ENCODE measurements at places on chromosomes 7 and 10.

DNA sequence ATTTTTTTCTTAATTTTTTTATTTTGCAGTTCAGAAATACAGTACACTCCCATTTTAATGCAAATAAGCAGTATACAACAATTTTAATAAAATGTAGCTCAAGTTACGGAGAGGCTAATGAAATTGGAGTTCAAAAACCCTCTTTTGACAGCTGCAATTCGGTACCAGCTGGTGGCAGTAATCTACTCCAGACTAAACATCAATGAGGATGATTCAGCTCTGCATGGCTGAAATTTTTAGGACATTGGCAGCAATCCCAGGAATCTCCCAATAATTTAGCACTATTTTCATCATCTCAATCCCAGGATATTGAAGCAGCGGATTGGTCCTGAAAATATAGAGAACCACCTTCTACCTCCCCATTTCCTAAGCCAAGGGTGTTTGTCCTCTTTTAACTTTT lies 278.8 kb downstream of the CACNA2D1 start:
- H3K4me3 ChIP-seq: no peak overlapping the region
- no peak overlapping the region for H3K27ac ChIP-seq
- DNase-seq: no peak
- H3K4me1 ChIP-seq: no peaks in the 10 kb centered on the region

DNA sequence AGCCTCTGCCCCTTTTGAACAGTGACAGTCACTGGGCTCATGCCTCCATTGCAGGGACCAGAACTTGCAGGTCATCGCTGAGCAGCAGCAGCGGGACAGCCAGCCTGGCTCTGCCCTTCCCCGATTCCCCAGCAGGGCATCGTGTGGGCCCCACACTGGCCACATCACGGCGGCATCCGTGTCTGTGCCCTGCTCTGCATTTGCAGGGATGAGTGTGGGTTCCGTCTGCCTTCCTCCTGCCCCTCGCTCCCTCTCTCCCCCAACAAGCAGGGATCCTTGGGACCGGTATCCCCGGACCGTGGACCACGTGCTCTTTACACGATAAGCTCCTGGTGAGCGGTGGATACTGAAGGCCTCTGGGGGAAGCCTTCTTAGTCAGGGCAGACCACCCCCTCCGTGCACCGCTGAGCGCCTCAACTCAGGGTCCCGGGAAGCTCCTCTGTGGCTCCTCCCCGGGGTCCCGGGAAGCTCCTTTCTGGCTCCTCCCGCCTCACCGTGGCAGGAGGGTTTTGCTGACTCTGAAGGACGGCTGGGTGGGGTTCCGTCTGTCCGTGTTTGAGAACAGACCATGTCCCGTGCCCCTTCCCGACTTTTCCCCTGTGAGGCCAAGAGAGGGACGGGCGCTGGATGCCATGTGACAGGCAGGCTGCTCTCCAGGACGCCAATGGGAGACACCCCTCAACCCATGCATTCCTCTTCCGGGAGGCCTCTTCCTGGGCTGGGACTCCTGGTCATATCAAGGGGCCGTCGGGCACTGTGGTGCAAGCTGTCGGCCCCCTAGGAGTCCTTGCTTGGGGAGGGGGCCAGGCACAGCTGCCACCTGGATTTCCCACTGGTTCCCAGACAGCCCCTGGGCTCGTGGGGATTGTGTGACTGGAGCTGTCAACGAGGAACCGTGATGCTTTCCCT lies 23.5 kb upstream of the NKX6-2 start:
- DNase-seq: no peak
- H3K4me1 ChIP-seq: no peaks in the 10 kb centered on the region
- no peaks in the 10 kb centered on the region for H3K27me3 ChIP-seq

DNA sequence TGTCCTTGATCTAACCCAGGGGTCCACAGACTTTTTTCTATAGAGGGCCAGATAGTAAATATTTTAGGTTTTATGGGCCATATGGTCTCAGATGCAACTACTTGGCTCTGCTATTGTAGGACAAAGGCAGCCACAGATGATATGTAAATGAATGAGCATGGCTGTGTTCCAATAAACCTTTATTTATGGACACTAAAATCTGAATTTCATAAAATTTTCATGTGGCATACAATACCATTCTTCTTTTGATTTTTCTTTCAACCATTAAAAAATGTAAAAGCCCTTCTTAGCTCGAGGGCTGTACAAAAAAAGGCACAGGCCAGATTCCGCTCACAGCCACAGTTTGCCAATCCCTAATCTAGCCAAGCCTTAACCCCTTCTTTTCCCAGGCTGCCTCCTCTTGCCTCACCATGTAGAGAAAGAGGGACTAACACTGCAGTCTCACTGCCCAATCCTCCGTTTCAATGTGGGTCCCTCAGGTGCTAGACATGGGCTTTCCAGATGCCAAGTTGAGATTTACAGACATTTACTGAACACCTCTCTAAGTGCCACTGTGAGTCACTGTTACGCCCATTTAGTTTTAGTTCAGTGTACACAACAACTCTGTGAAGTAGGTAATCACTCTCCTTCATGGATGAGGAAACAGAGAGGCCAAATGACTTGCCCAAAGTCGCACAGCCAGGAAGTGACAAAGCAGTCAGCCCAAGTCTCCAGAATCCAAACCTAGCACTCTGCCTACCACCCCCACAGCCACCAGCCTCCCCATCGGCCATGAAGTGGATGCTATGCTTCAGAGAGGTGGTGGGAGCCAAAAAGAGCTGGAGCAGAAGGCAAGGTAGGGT lies 132.6 kb upstream of the PDLIM1 start:
- no peaks in the 10 kb centered on the region for H3K27me3 ChIP-seq
- H3K4me3 ChIP-seq: no peak overlapping the region

GRCh38 chr10:69073736-69074364 lies 14.1 kb upstream of the SRGN start:
- no peak overlapping the region for H3K4me3 ChIP-seq
- DNase-seq: no peak
- peaks cover 11% of the 10 kb centered on the region for H3K4me1 ChIP-seq
- H3K36me3 ChIP-seq: no peaks in the 10 kb centered on the region
- H3K27ac ChIP-seq: no peak overlapping the region

GRCh38 chr7:51521694-51522312 lies 205.2 kb upstream of the COBL start:
- no peak overlapping the region for H3K4me3 ChIP-seq
- no peak overlapping the region for H3K27ac ChIP-seq
- no peaks in the 10 kb centered on the region for H3K4me1 ChIP-seq

GRCh38 chr7:28615091-28615490 lies 202.8 kb downstream of the CREB5 start:
- peaks cover 3% of the 10 kb centered on the region for H3K4me1 ChIP-seq
- peaks cover 6% of the 10 kb centered on the region for H3K27me3 ChIP-seq
- H3K4me3 ChIP-seq: no peak overlapping the region
- H3K36me3 ChIP-seq: no peaks in the 10 kb centered on the region

- H3K27me3 ChIP-seq: no peaks in the 10 kb centered on the region
- H3K27ac ChIP-seq: no peak overlapping the region
- no peak for DNase-seq
- H3K36me3 ChIP-seq: no peaks in the 10 kb centered on the region
- H3K4me1 ChIP-seq: peaks cover 18% of the 10 kb centered on the region
Observed at GRCh38 chr7:142516038-142516501, 233.2 kb upstream of the PRSS1 start.

DNA sequence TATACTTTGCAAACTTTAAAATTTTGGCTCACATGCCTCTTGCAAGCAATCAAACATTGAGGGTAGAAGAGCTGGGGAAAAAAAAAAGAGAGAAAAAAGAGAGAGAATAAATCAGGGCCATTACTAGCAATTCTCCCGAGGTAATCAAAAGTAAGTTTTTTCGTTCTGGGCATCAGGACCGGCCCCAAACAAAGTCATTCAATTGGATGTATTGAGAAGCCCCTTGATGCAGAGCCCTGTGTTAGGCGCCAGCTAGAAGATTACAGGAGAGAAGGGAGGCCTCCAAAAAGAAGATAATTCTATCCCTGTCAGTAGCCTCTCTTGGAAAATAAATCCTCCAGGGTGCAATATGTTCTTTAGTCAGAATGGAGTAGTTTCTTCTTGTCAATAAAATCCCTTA lies 2.2 kb upstream of the CTNNA3 start:
- DNase-seq: no peak
- no peaks in the 10 kb centered on the region for H3K36me3 ChIP-seq
- H3K4me3 ChIP-seq: no peak overlapping the region
- H3K4me1 ChIP-seq: no peaks in the 10 kb centered on the region
- no peak overlapping the region for H3K27ac ChIP-seq

GRCh38 chr7:5553298-5553877 lies 129.8 kb upstream of the TNRC18 start:
- no peaks in the 10 kb centered on the region for H3K27me3 ChIP-seq
- H3K4me3 ChIP-seq: no peak overlapping the region
- no peak for DNase-seq
- H3K4me1 ChIP-seq: peaks cover 23% of the 10 kb centered on the region
- peaks cover 1% of the 10 kb centered on the region for H3K36me3 ChIP-seq
- no peak overlapping the region for H3K27ac ChIP-seq

GRCh38 chr7:23074443-23075261 lies 30.9 kb upstream of the KLHL7 start:
- H3K27me3 ChIP-seq: peaks cover 29% of the 10 kb centered on the region
- no peaks in the 10 kb centered on the region for H3K36me3 ChIP-seq
- DNase-seq: no peak
- no peaks in the 10 kb centered on the region for H3K4me1 ChIP-seq

DNA sequence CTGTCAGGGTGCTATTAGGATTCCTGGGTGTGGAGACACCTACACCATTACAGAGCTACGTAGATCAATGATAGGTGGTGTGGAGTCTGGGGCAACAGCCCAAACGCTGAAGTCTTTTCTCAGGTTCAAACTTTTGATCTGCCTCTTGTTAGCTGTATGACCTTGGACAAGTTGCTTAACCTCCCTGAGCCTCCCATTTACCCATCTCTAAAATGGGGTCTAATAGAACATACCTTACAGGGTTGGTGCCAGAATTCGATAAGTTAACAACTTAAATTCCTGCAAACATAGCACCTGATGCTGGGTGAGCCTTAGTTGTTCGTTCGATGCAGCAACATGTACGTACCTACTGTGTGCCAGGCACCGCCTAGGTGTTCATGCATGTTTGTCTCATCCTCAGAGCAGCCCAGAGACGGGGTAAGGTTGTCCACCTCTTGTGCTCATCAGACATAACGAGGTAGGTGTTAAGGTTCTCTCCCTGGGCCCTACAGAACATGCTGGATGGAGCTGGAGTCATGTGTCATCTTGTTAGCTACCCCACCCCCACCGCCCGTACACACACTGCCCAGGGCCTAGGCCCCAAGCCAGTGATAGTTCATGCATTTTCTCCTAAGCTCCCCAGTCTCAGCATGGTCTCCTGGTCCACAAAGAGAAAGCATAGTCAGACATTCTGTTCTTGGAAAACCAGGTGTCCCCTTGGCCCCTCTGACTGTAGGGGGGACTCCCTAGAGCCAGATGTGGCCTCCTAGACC lies 41.0 kb upstream of the SLC29A3 start:
- H3K27me3 ChIP-seq: peaks cover 1% of the 10 kb centered on the region
- DNase-seq: no peak
- H3K4me1 ChIP-seq: peaks cover 5% of the 10 kb centered on the region
- H3K27ac ChIP-seq: no peak overlapping the region

DNA sequence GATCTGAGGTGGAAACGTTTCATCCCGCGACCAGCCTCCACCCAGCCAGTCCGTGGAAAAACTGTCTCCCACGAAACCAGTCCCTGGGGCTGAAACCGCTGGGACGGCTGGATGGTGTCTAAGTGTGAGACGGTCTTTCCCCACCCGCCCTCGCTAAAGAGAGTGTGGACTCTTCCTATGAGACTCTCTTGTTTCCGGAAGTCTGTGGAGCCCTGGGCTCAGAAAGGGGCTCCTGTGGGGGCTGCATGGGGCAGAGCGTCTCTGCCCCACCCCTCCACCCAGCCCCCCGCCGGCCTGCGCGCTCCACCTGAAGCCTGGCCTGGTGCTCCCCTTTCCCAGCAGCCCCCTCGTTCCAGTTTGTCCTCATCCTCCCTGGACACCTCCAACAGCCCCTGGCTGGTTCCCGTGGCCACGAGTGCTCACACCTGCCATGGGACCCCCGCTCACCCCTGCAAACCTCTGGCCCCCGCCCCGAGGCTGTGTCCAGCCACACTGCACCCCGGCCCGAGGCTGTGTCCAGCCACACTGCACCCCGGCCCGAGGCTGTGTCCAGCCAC lies 28.7 kb downstream of the CFAP46 start:
- H3K4me3 ChIP-seq: no peak overlapping the region
- H3K27me3 ChIP-seq: no peaks in the 10 kb centered on the region
- H3K27ac ChIP-seq: no peak overlapping the region
- DNase-seq: no peak
- H3K36me3 ChIP-seq: no peaks in the 10 kb centered on the region

DNA sequence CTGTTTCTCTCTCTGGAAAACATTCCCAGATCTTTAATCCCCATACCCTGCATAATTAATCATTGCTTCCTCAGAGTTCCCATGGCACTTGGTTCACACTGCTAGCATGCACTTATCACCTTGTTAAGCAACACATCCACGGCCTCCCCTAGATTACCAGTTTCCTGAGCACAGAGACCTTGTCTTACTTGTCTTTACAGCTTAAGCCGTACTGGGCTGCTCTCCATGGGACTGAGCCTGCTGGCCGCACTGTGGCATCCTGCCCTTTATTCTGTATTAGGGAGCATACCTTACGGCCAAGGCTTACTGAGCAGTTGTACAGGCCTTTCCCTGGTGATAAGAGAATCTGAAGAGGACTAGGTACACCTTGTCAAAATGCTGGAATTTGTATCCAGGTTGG lies 190.2 kb downstream of the REEP3 start:
- no peak for DNase-seq
- no peaks in the 10 kb centered on the region for H3K36me3 ChIP-seq
- H3K4me1 ChIP-seq: peaks cover 11% of the 10 kb centered on the region

DNA sequence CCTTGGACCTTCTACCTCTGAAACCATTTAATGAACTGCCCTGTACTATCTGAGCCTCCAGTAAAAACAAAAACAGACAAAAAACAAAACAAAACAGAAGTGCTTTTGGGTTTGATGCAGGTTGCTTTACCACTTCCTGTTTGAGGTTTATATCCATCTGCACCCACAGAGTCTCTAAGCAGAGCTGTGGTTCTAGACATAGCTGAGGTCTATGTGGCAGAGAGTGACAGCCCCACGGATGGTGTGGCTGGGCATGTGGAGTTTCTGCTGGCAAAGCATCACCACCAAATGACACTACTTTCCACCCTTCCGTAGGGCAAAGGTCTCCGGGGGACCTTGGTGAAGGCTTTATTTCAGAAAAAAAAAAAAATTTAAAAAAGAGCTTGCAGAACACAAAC lies 754.2 kb downstream of the GRID1 start:
- no peak overlapping the region for H3K27ac ChIP-seq
- peak overlapping the region; percentile 6 for H3K4me3 ChIP-seq
- H3K36me3 ChIP-seq: no peaks in the 10 kb centered on the region
- peak; percentile 37 for DNase-seq
- peaks cover 26% of the 10 kb centered on the region for H3K4me1 ChIP-seq

- no peaks in the 10 kb centered on the region for H3K27me3 ChIP-seq
- no peaks in the 10 kb centered on the region for H3K4me1 ChIP-seq
- no peak overlapping the region for H3K4me3 ChIP-seq
- no peak for DNase-seq
Observed at GRCh38 chr10:130961506-130962239, 349.8 kb downstream of the TCERG1L start.

- H3K27me3 ChIP-seq: no peaks in the 10 kb centered on the region
- H3K36me3 ChIP-seq: peaks cover 20% of the 10 kb centered on the region
- peak overlapping the region; percentile 95 for H3K27ac ChIP-seq
- DNase-seq: no peak
- no peak overlapping the region for H3K4me3 ChIP-seq
Observed at GRCh38 chr10:17216901-17217395, 11.1 kb upstream of the VIM start.

Data from activated naive CD8-positive, alpha-beta T cell treated with anti-CD3 and anti-CD28 coated beads, Interleukin-2, amount 10 ng/mL, durations not matched to agents 7 days and 5 days (primary cell).